ENCODE measurements at places on chromosomes 11 and 22.

- no peak for DNase-seq
Measured at GRCh38 chr11:120054753-120055045, 83.2 kb downstream of the TRIM29 start.

- no peak for DNase-seq
Measured at GRCh38 chr11:94518300-94518699, 6.0 kb downstream of the C11orf97 start.

- DNase-seq: no peak
Measured at GRCh38 chr22:28935713-28936112, 52.3 kb downstream of the ZNRF3 start.

DNA sequence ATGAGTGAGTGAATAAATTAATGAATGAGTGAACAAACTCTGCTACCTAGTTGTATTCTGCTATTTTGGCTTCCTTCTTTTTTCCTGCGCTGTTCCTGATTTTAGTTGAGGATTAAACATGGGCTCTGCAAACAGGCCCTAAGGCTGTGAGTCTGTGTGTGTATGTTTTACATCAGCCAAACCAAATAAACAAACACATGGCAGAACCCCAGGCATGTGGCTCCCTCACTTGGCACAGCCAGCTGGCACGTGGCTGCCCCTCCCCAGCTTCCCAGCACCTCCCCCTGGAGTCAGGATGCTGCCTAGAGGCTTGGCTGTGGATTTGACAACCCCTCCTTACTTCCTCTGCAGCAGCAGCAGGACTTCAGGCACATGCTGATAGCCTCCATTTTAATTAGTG is 593.2 kb downstream of the INSC start:
- DNase-seq: peak; percentile 5

DNA sequence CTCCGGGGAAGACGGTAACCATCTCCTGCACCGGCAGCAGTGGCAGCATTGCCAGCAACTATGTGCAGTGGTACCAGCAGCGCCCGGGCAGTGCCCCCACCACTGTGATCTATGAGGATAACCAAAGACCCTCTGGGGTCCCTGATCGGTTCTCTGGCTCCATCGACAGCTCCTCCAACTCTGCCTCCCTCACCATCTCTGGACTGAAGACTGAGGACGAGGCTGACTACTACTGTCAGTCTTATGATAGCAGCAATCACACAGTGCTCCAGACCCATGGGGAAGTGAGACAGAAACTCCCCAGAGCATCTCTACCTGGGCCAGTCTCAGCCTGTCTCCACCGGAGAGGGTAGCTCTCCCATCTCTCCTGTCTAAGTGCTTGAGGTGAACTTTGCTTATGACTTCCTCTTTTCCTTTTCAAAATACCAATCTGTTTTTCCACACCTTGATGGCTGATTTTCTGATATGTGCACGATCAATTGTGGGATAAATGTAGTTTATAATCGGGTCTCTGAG is 48.5 kb upstream of the VPREB1 start:
- no peak for DNase-seq

DNA sequence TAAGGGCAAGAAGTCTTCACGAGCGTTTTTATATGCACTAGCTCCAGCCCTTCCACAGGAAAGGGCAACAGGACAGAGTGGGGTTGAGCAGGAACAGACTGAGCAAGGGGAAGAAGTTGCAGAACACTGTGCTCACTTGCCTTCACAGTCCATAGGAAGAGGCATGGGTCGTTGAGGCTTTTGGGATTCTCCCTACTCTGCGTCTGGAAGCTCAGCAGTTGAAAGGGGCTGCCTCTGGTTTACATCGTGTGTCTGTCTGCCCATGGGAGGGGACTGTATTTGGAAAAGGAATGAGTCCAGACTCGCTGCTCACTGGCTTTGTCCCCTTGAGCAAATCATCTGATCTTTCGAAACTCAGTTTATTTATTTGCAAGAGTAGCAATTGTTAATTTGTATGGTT is 1.1 kb upstream of the PDGFD start:
- no peak for DNase-seq

DNA sequence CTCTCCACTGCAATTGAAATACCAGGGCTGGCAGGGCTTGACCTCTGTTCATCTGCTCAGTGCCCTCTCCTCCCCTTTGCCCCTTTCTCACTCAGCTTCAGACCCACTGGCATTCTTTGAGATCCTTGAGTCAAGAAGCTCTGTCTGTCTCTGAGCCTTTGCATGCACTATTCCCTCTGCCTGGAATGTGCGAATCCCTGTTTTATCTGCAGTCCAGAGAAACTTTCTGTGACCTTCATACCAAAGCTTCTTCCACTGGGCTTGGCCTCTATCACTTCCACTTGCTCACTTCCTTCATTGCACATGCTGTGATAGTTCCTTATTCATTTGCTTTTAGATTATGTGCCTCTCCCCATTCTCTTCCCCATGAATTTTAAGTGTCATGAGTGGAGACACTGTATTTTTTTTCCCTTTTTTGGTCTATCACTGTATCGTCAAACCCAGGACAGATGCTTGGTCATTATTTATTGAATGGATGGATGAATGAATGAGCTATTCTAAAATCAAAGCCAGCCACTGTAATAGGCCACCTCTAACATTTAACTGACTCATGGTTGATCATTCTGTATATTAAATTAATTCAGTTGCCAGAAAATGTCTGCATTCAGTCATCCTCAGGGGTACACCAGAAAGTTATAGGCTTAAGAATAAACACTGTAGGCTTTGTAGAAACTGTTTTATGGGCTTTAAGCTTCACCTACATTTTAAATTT is 88.7 kb upstream of the TIMP3 start:
- DNase-seq: no peak

- no peak for DNase-seq
Measured at GRCh38 chr11:14323118-14323676, 35.8 kb downstream of the RRAS2 start.

DNA sequence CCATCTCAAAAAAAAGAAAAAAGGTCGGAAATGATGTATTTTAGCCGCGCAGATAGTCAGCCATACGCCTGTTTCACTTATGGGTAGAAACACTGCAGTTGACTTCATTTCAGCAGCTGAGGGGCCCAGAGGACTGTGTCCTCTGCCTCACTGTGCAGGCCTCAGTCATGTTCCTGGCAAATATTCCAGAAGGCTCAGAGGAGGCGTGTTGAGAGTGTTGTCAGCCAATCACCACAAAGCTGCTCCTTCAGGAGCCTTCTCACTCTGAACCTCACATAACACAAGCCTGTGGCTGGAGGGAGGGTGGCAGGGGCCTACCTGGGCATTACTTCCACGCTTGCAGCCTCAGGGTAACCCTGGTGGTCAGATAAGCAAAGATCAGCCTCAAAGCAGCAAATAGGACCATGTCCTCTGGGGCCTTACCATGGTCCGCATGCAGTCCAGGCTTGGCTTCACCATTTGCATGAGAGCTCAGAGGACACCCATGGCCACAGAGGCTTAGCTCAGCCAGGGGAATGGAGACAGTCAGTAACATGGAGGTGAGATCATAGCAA is 17.3 kb upstream of the TREH start:
- DNase-seq: no peak

- DNase-seq: no peak
Measured at GRCh38 chr11:97751952-97752351, 1268.8 kb upstream of the CNTN5 start.

GRCh38 chr11:104058680-104059079 is 22.2 kb downstream of the DDI1 start:
- peak; percentile 62 for DNase-seq

DNA sequence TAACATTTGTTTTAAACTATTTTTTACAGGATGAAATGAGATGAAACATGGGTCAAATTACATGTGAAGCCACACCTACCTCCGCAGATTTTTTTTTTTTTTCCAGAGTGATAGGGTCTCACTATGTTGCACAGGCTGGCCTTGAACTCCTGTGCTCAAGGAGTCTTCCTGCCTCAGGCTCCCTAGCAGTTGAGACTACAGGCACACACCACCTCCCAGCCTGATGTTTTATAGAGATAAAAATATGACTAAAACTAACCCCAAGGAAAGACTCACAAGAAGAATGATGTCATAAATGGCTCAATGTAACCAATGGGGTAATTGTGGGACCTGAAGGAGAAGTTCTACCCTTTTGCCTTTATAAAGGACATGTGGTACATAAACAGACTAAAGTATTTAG is 52.3 kb upstream of the SOX6 start:
- DNase-seq: no peak

DNA sequence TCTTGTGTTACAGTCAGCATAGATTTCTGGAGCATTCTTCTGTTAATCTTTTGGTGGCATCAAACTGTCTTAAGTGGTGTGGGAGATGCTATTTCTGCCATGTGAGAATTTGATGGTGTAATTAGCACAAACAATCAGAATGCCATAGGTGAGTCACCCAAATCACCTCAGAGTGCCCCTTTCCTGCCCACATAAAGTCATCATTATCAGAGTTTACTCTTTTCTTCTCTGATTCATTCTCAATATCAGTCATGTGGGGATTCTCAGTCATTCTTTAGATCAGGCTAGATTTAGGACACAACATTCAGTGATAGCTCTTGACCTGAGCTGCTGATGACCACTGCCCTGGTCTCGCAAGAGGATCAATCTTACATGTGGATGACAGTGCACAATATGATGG is 23.7 kb upstream of the MS4A6A start:
- DNase-seq: no peak

DNA sequence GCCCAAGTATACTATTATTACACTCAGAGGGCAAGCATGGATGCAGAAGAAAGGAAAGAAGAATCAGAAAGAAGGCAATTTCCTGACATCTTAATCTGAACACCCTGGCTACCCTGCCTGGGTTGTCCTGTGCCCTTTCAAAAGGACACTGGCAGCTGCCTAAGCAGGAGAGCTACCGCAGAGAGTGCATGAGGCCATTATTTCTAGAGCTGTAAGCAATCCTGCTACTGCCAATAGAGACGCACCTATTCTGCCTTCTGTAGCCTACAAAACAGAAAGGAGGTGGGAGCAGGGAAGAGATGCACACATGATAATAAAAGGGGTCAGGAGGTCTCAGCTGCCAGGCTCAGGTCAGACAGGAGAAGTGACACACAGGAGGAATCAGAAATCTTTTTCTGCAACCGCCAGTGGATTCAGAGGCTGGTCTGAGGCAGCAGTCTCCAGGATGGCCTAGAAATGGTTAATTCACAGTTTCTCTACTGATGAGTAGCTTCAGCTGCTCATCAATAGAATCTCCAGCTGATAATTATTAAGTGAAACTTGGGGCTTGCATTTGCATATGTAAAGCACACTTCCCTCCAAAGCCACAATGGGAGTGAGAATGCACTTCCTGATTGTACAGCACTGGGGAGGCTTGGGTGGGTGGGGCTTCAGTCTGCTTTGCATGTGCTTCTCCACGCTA is 253.9 kb downstream of the LARGE1 start:
- DNase-seq: peak; percentile 70

DNA sequence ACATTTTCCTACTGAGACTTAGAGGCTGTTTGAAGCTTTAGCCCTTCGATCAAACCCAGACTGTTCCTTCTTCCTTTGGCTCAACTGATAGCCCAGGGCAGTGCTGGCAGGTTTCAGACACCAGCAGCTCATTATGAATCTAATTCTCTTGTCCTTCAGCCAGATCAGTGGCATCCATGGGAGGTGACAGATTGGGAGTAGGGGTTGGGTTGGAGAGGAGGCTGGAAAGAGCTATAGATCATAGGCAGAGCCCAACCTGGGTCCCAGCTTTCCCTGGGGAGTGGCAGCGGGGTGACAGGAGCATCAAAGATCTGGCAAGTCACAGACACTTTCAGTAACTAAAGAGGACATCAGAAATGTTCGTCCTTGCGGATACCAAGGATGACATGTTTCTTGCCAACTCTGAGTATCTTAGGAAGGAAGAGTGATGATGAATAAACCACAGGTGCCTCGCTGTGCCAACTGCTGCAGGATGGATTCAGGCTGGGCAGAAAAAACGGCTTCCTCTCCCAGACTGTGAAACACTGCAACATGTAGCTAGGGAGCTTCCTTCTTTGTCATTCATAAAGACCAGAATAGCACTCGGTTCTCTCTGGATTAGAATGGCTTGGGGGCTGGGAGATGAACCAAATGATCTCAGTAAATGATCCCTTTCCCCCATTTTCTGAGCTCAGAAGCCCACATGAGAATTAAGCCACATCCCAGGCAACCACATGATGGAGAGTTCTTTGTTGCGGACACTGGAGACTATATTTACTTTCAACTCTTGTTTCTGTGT is 19.1 kb downstream of the ABCC8 start:
- no peak for DNase-seq

DNA sequence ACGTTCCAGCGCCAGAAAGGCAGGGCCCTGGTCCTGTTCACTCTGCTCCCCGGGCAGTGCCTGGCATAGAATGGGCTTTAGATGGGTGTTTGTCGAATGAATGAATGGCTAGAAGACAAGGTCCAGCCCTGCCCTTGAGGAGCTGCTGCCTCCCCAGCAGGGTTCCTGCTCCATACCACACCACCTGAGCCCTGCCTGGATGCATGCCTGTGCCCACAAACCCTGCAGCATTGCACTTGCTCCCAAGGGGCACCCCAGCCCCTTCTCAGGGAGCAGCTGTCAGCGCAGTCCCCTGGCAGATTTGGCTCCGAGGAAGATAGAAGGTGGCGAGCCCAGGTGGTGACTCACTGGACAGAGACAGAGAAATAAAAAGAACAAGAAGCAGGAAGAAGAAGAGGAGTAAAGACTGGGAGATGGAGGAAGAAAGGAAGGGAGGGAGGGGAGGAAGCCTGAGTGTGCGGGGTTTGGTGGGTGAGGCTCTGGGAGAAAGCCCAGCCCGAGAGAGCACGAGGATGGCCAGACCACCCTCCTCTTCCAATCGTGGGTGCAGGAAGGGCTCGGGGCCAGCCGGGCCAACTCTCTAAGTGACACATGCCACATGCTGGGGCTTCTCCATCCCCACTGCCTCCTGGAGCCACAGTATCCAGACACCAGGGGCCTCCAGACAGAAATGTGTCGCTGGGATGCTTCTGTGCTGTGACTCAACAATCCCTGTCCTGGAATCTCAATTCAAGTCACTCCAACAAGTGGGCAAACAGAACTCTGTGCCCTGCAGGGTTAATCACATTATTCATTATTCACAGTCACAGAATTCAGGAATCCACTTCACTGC is 1474.3 kb downstream of the BRD1 start:
- no peak for DNase-seq

- DNase-seq: no peak
Measured at GRCh38 chr11:96197801-96198701, 144.9 kb downstream of the MAML2 start.

DNA sequence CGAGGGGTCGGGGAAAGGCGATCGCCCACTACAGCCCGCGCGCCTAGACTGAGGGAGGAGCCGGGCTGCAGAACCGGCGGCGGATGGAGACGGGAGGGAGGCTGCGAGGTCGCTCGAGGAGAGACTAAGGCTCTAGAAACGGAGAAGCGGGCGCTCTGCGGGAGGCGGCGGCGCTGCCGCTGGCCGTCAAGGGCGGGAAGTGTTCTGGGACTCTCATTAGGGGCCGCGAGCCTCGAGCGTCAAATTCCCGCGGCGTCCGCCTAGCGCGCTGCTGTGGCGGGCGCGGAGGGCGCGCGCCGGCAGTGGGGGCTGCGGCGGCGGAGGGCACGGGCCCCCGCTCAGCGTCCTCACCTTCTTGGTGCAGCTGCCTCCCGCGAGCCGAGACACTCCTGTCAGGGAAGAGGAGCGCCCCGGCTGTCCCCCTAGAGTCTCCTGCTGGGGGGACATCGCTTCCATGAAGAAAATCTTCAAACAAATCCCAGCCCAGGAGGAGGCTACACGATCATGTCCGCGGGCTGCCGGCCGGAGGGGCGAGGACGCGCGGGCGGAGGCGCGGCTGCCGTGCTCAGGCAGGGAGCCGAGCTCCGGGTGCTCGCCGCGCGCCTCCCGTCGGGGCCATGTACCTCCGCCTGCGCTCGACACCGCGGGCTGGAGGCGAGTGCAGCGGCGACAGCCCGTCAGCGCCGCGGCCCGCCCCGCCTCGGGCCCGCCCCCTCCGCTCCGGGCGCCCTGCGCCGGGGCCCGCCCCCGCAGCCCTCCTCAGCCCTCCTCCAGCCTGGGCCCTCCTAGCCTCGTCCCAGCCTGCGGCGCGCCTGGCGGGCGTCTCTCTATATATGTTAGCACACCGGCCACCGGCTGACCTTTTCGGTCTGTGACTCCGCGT is at the start of gene ARHGAP20:
Gene ARHGAP20, minus strand, starts transcription at position 662 of the 883 bp plus-strand sequence. Its CDS starts 206 bp downstream, at position 456.
- peak; percentile 83 for DNase-seq

Data from NCI-H526 (cell line).